Regular cardiac myocyte (primary cell): ENCODE measurements at places on chromosomes 7 and 10. TPM values are rescaled to one million over a fixed set of nuclear protein-coding genes. Genes with fewer than 3 reads are reported as not detected.

CLCN1 gene
- total RNA-seq, result not detected in 2 replicates

ZNF783 gene
- 7.3 and 13.8 TPM in 2 replicates for total RNA-seq

NKX1-2 gene
- total RNA-seq, result not detected in 2 replicates

CYP3A7 gene
- not detected in 2 replicates for total RNA-seq
